ENCODE measurements at places on chromosomes 11 and 22.
A peak's percentile ranks its signal among the peaks of the same experiment; 100 is the strongest.

GRCh38 chr22:33044112-33044511 lies 14.1 kb downstream of the SYN3 start:
- no peak for DNase-seq

DNA sequence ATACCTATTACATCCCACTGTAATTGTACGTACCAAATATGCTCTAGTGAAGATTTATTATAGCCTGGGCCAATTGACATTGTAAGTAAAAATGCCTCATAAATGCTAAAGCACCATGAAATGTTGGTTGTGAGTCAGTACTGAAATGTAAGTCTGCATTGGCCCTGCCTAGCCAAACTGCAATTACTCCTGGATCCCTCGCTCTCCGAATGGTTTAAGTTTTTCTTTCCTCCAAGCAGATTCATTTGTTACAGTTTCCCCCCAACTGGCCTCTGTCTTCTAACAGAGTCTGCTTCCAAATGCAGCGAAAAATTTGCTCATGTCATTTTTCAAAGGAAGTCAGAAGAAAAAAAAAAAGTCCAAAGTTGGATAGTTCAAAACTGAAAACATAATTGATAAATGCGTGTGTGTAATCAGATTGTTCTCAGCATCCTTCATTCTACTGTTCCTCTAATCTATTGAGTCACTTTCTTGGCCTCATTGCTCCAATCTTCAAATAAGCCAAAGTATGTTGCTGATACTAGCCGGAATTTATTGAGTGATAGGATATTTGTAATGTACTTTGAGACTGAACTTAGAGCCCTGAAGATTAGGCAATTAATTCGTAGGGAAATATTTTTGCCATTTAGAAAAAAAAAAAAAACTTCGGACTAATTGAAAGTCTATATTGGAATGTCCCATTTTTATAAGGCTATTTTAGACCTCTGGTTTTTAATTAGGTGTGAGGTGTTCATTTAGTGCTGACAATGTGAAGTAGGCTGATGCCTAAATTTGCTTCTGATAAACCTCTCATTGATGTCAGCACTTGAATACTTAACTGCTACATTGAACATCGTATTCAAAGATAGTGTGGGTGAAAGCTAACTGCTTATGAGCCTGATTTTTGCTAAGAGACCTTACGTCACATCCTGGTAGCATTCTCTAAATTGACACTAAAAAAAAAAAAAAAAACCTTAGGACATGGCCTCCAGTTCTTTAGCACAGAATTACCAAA lies 93.4 kb downstream of the WT1 start:
- no peak for DNase-seq

- DNase-seq: no peak
Measured at GRCh38 chr22:22993184-22993583, 77.1 kb upstream of the GNAZ start.

- no peak for DNase-seq
Measured at GRCh38 chr11:103086461-103086860, 5.5 kb downstream of the DCUN1D5 start.

DNA sequence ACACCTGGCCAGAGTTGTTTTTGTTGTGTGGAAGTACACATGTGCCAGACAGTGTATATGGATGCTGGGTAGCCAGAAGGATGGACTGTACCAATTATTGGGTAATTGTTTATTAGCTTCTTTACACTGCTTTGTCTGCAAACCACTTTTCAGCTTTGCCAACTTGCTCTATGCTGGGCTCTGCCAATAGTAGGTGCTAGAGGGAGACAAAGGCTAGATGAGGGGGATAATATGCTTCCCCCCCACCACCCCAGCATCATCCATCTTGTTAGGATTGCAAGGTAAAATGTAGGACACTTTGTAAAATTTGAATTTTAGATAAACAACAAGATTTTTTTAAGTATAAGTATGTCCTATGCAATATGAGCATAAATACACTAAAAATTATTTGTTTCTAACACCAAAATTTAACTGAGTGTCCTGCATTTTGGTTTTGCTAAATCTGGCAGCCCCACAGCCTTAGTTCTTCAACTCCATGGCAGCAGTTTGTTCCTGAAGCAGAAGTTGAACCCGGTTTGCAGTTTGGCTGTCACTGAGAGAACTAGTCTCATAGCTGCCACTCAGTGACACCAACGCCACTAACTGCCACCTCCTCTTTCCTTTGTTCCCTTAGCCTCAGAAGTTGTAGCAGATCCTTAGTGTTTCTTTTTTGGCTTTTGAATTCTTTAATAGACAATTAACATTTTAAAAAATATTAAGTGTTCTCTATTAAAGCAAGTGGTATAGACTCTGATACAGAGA lies 78.8 kb downstream of the CCDC81 start:
- no peak for DNase-seq

GRCh38 chr11:126477535-126478305 lies 122.2 kb downstream of the ST3GAL4 start:
- DNase-seq: peak; percentile 60

- no peak for DNase-seq
Measured at GRCh38 chr11:65865550-65866172, 5.4 kb downstream of the MUS81 start.

GRCh38 chr11:3006505-3007260 lies 14.6 kb upstream of the NAP1L4 start:
- no peak for DNase-seq

- DNase-seq: no peak
Measured at GRCh38 chr22:37607935-37608476, 628 bp upstream of the GGA1 start.

DNA sequence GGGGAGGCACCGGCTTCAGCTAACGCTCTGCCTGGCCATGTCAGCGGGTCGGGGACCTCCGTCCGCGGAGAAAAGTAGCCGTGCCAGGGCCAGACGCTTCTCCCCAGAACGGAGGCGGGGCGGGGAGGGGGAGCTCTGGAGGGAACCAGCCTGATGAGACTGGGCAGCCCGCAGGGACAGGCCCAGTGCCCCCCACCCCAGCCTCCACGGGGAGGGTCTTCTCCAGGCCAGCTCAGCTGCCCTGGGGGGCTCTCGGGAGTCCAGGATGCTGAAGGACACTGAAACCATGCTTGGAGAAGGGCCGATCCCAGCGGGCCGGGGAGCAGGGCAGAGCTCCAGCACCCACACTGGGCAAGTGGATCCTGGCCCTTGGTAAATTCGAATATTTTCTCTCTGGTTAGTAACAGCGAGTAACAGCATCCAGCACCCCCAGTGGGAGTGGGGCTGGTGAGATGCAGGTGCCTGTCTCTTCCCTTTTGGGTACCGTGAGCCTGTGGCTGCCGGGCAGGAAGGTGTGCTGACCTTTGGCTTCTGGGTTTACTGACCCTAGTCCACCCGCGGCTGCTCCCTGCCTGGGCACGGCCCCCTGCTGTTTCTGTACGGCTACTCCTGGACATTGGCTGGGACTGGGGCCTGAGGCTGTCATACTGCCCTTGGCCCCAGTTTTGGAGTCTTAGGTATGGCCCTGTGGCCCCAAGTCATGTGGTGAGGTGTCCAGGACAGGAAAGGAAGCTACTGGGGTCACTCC lies 35.8 kb downstream of the GRAMD4 start:
- no peak for DNase-seq

DNA sequence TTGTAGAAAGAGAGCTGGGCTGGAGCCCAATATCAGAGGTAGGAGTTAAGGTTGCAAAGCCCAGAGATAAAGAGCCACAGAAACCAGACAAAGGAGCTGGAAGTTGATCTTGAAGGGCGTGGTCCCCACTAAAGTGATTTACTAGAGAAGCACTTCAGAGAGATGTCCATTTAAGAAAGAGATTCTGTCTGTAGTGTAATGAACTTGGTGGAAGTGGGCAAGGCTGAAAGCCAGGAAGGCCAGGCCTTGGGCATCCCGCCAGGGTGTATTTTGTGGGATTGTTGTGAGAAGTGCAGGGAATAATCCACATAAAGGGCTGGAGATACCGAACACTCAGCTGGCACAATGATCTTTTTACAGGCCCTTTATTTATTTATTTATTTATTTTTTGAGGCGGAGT lies 1398.8 kb downstream of the TBC1D22A start:
- no peak for DNase-seq

DNA sequence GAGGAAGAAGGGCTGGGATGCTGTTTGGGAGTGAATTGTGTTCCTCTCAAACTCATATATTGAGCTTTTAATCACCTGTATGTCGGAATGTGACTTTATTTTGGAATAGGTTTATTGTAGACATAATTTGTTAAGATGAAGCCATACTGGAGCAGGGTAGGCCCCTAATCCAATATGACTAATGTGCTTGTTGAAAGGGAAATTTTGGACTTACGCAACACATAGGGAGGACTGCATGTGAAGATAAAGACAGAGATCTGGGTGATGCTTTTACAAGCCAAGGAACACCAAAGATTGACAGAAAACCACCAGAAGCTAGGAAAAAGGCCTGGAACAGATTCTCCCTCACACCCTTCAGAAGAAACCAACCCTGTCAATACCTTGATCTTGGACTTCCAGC lies 43.2 kb upstream of the OVCH2 start:
- no peak for DNase-seq

All from GF-D8 (cell line).